Mesothelial cell of epicardium (in vitro differentiated cells): ENCODE measurements at places on chromosomes 7 and 10. TPM values are rescaled to one million over a fixed set of nuclear protein-coding genes. Genes with fewer than 3 reads are reported as not detected.

DNA sequence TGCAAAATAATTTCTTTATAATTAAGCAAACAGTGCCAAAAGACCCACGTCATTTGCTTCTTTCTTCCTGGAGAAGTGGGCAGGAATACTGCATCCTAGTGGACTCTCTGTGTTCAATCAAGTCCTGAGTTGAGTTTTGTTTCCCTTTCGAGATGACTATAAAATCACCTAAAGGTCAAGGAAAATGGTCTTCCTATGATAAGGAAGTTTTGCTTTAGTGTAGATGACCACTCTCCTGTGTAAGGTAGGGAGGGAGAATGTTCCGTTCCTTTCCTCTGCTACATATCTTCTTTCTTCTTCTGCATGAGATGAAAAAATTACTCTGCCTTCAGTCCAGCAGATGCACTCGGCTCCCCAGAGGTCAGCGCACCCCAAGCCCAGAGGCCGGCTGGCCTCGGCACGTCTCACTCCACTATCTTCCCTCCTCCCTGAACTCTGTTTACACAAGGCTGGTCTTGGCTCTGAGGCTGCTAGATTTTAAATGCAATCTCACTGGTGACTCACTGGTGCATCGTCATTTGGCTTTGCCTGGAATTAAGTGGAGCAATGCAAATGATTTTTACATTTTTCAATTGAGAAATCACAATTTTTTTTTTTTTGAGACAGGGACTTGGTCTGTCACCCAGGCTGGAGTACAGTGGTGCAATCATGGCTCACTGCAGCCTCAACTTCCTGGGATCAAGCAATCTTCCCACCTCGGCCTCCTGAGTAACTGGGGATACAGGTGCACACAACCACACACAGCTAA is 18.6 kb upstream of the VDAC2 start:
- peak overlapping the region; percentile 63 for H3K27ac ChIP-seq
- no peaks in the 10 kb centered on the region for H3K27me3 ChIP-seq
- no peak overlapping the region for H3K4me3 ChIP-seq
- peaks cover 9% of the 10 kb centered on the region for H3K36me3 ChIP-seq
- no peak for DNase-seq

DNA sequence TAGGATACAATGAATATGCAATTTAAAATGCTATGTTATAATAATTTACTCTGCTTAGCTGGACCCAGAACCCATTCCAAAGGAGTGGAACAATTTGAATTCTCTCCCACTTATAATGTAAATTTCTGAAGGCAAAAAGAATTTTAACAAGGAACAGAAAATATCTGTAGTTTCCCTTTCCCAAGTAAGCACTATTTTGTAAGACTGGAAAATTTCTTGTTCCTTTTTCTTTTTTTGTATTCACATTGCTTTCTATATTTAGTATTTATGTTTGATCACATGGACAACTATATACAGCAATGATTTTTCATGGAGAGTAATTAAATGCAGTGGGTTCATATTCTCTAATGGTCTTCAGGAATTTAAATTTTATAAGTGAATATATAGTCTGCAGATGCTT is 127.4 kb downstream of the GPR85 start:
- H3K27ac ChIP-seq = no peak overlapping the region
- DNase-seq = no peak
- H3K4me1 ChIP-seq = no peaks in the 10 kb centered on the region
- H3K27me3 ChIP-seq = peaks cover 7% of the 10 kb centered on the region
- no peak overlapping the region for H3K4me3 ChIP-seq
- no peaks in the 10 kb centered on the region for H3K36me3 ChIP-seq

DNA sequence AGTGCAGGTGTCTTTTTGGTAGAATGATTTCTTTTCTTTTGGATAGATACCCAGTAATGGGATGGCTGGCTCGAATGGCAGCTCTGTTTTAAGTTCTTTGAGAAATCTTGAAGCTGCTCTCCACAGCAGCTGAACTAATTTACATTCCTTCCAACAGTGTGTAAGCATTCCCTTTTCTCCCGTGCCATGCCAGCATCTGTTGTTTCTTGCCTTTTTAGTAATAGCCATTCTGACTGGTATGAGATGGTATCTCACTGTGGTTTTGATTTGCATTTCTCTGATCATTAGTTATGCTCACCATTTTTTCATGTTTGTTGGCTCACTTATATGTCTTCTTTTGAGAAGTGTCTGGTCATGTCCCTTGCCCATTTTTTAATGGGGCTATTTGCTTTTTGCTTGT is 486.3 kb downstream of the GALNT17 start:
- no peaks in the 10 kb centered on the region for H3K36me3 ChIP-seq
- DNase-seq = no peak
- H3K4me1 ChIP-seq = peaks cover 7% of the 10 kb centered on the region
- no peak overlapping the region for H3K27ac ChIP-seq
- H3K4me3 ChIP-seq = no peak overlapping the region

GRCh38 chr7:134669388-134669787 is 22.7 kb downstream of the BPGM start:
- H3K27me3 ChIP-seq = no peaks in the 10 kb centered on the region
- no peak overlapping the region for H3K4me3 ChIP-seq
- no peaks in the 10 kb centered on the region for H3K4me1 ChIP-seq
- no peak for DNase-seq

DNA sequence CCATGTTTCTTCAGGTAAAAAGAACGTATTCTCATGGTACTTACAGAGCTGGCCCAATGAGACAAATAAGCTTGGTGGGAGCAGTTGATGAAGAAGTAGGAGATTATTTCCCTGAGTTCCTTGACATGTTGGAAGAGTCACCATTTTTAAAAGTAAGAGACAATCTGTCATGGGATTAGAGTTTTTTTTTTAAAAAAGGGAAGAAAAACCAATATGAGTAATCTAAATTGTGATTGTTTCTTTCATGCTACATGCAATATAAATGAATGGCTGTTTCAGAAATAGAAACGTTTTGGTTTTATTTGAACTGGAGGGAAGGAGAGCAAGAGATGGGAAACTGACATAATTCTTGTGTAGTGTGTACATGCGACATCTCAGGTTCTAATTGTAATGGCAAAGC is 32.8 kb downstream of the TMEM60 start:
- peaks cover 10% of the 10 kb centered on the region for H3K4me1 ChIP-seq
- peak overlapping the region; percentile 72 for H3K27ac ChIP-seq
- H3K27me3 ChIP-seq = no peaks in the 10 kb centered on the region
- DNase-seq = no peak
- H3K4me3 ChIP-seq = no peak overlapping the region

- peaks cover 9% of the 10 kb centered on the region for H3K36me3 ChIP-seq
- H3K27ac ChIP-seq = no peak overlapping the region
- H3K4me1 ChIP-seq = no peaks in the 10 kb centered on the region
- peaks cover 18% of the 10 kb centered on the region for H3K27me3 ChIP-seq
- no peak for DNase-seq
- H3K4me3 ChIP-seq = no peak overlapping the region
These were observed 7.9 kb upstream of the TAF3 start for GRCh38 chr10:7810443-7810842.

GRCh38 chr7:115058726-115059125 is 136.8 kb downstream of the MDFIC start:
- H3K4me3 ChIP-seq = no peak overlapping the region
- H3K36me3 ChIP-seq = no peaks in the 10 kb centered on the region
- H3K4me1 ChIP-seq = peaks cover 12% of the 10 kb centered on the region
- H3K27me3 ChIP-seq = no peaks in the 10 kb centered on the region
- DNase-seq = no peak
- H3K27ac ChIP-seq = no peak overlapping the region

DNA sequence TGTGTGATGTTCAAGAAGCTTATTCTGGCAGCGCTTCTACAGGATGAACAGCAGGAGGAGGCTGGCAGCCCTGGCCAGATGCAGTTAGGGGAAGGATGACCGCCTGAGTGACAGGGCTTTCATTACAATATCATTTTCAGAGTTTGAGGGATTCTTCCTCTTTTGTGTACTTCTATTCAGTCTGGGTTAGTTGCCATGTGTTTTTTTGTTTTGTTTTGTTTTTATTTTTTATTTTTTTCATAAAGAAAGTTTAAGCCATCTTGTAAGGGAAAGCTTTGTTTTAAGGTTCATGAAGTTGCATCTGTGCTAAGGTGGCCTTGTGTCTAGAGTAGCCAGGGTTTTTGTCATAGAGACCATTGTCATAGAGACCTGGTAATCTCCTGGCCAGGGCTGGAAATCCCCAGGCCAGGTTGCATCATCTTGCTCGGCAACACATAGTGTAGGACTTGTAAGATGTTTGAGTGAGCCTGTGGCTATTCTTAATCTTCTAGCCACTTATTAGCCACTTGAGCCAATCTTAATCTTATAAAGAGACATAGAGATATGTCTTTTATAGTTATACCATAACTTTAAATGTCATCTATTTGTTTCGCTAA is 230.5 kb upstream of the TMEM229A start:
- no peak overlapping the region for H3K4me3 ChIP-seq
- no peak overlapping the region for H3K27ac ChIP-seq
- no peaks in the 10 kb centered on the region for H3K4me1 ChIP-seq
- DNase-seq = no peak
- no peaks in the 10 kb centered on the region for H3K27me3 ChIP-seq

DNA sequence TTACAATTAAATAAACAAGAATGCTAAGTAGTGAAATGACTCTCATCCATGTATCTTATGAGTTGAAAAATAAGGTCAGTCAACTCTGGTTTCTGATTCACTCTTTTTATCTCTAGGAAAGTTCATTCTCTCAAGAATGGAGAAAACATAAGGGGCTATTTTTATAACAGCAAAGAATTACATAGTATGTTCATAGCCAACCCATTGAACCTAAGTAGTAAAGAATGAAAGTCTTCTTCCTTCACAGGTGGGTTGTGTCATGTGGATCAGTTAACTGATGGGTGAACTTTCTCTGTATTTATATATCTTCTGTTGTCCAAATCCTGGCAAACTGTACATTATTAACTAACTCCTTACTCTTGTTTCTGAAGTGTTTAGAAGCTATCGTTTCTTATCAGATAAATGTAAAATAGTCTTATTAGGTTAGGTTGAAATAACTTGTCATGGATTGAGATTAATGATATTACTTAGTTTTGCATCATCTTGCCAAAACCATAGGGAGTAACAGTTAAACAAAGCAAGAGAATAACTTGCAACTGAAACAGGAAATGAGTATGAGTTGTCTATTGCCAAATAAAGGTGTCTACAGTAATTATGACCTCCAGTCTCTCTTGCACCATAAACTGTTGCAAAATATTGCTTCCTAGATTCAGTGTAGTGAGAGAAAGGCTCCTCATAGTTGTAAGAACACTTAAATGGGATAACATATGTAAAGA is 86.8 kb downstream of the ANKRD7 start:
- H3K4me3 ChIP-seq = no peak overlapping the region
- no peak overlapping the region for H3K27ac ChIP-seq
- DNase-seq = no peak
- no peaks in the 10 kb centered on the region for H3K27me3 ChIP-seq
- H3K4me1 ChIP-seq = peaks cover 8% of the 10 kb centered on the region
- no peaks in the 10 kb centered on the region for H3K36me3 ChIP-seq

DNA sequence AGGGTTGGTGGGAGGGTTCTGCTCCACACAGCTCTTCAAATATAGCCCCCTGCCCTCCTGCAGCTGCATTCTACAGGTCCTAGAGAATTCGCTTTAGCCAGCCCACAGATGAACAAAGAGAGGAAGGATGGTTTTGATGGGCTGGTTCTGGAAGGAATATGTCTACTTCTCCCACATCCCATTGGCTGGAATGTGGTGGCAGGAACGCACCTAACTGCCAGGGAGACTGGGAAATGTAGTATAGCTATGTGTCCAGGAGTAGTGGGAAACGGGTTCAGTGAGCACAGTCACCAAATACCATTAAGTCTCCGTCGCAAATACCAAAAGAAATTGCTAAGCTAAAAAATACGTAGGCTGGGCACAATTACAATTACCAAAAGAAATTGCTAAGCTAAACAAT is 7.3 kb upstream of the PTER start:
- DNase-seq = no peak
- no peaks in the 10 kb centered on the region for H3K36me3 ChIP-seq
- H3K4me3 ChIP-seq = no peak overlapping the region
- no peaks in the 10 kb centered on the region for H3K4me1 ChIP-seq
- H3K27me3 ChIP-seq = no peaks in the 10 kb centered on the region

DNA sequence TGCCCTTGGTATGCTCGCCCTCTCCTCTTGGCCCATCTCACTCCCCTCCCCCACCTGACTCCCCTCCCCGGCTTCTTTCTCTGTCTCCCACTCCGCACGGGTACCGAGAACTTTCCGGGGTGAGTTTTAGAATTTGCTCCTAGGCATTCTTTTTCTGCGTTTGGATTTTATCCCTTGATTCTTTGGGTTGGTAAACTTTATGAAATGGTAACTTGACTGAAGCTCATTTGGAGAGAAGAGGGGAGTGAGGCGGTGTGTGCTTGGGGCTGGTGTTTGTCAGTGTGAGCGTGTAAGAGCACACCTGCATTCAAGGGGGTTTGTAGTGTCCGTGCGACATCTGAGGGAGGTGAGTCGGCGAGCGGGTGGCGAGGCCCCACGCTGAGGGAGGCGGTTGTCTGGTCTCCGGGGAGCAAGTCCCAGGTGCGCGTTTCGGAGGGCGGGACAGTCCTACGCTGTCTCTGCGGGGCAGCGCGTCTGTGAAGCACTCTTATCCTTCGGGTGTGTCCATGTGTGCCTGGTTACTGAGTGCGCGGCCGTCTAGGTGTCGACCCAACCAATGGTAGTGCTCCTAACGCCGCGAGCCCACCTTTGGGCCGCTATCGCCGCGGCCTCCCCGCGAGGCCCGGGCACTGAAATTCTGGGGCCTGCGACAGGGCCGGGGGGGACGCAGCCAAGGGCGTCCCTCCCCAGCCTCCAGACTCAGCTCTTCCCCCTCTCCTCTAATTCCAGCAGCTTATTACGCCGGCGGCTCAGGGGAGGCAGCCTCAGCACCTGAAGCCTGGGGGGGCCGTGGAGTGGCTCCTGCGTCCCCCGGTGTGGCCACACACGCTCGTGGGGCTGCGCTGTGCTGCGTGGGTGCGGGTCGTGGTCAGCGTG is 2.6 kb upstream of the ZNF503 start:
- H3K27ac ChIP-seq = peak overlapping the region; percentile 97
- peak overlapping the region; percentile 80 for H3K4me3 ChIP-seq
- peaks cover 34% of the 10 kb centered on the region for H3K4me1 ChIP-seq
- H3K27me3 ChIP-seq = no peaks in the 10 kb centered on the region
- DNase-seq = peak; percentile 72

DNA sequence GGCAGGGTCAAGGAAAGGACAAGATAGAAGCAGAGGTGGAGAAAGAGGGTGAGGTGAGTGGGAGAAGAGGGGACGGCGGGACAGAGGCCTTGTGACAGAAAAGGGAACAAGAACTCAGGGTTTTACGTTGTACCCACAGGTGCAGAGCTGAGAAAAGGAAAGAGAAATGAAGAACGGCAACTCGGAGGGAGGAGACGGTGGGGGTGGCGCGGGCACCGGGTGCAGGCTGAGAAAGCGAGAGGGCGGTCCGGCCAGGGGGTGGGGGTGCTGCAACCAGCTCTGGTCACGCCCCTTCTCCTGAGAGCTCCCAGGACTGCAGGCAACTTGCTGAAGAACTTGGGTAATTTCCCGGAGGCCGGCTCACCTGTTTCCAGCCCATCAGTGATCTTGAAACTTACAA is 65.3 kb downstream of the CARD11 start:
- H3K27ac ChIP-seq = no peak overlapping the region
- H3K4me1 ChIP-seq = no peaks in the 10 kb centered on the region
- no peaks in the 10 kb centered on the region for H3K36me3 ChIP-seq
- H3K4me3 ChIP-seq = peak overlapping the region; percentile 5

Gene TDRD1
- total RNA-seq = not detected in 3 replicates

Gene ATOH7
- total RNA-seq = 0.18 to 0.70 TPM (median 0.38 TPM) in 3 replicates

Gene MMD2
- total RNA-seq = not detected in 3 replicates

Gene OR2AE1
- 0.20 to 0.63 TPM (median 0.24 TPM) in 3 replicates for total RNA-seq

Gene POMZP3
- 14.7 to 15.8 TPM (median 15.7 TPM) in 3 replicates for total RNA-seq

Gene STAG3
- total RNA-seq = 0.94 to 1.9 TPM (median 1.4 TPM) in 3 replicates

Gene SNCG
- total RNA-seq = 92.0 to 104 TPM (median 98.5 TPM) in 3 replicates

Gene SLC16A9
- 16.0 to 18.0 TPM (median 17.6 TPM) in 3 replicates for total RNA-seq

Gene NAPEPLD
- total RNA-seq = 17.0 to 17.5 TPM (median 17.0 TPM) in 3 replicates

Gene CACNB2
- 10.0 to 13.1 TPM (median 13.0 TPM) in 3 replicates for total RNA-seq

Gene NEUROD6
- total RNA-seq = not detected in 3 replicates

Gene COL17A1
- 3.6 to 4.4 TPM (median 4.2 TPM) in 3 replicates for total RNA-seq

Gene SMKR1
- total RNA-seq = 2.0 to 2.8 TPM (median 2.5 TPM) in 3 replicates
